ENCODE measurements at places on chromosomes 4 and X.

DNA sequence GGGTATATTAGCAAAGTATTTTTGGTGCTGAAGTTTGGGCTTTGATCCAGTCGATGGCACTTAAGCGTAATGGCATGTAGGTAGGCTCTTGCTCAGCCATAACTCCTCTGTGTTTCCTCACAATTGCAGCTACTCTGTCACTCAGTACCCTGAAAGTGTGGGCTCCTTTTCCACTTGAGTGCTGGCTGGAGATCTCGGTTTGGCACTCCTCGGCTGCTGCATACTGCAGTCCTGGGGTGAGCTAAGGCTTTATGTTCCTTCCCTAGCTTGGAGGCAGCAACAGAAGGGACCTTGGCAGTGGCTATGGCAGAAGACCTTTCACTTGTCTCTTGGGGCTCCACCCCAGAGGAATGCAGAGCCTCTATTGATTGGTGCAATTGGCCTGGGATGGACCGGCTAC, 106.7 kb upstream of the GRXCR1 start:
- no peak for DNase-seq

GRCh38 chr4:26028793-26029567, 115.0 kb downstream of the SMIM20 start:
- no peak for DNase-seq

DNA sequence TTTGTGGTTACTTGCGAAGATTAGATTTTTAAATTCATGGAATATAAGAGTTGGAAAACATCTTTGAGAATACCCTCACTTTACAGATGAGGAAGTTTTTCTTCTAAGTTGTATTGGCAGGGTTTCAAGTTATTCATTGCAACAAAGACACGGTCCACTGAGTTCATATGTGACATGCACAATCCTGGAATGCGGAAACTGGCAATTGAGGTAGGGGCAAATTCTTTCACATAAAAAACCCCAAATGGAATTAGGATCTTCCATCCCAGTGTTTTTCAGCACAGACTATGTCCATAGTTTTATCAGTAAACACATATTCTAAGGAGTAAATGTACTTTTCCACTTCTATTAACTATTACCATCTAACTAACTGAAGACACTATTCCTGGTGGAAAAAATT, 81.8 kb upstream of the NAP1L5 start:
- no peak for DNase-seq

DNA sequence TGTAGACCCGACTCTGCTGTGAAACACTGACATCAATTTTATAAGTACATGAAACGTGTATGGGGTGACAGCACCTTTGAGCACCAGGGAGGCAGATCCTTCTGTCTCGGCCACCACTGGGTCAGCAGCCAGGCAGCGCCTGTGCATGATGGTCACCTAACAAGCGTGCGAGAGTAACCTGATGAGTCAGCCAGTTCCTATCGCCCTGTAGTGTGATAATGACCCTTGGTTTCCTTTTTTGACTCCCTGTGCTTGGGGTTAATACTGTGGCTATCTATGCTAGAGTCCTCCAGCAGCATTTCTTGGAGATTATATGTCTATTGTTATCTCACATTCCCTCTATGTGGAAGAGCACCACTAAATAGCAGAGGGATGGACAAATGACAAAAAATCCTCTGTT, 101.6 kb downstream of the NPNT start:
- DNase-seq, result no peak

DNA sequence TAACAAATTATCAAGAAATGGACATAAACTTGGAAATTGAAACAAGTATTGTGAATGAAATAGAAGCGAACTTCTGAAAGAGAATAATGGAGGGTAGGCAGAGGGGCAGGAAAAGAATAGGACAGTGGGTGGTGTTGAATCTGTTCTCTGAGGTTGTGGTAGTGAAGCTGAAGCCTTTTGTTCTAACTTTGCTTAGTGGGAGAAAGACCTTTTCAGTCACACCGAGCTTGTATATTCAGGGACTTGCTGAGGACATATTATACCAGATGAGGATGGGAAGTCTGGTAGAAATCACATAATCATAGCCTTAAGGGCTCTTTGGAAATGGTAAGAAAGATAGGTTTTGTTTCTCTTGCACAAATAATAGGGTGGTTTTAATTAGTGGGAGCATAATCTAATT, 115.4 kb upstream of the NDST4 start:
- no peak for DNase-seq

GRCh38 chr4:108943976-108944591, 181.2 kb upstream of the ETNPPL start:
- no peak for DNase-seq

- no peak for DNase-seq
These were observed 45.5 kb downstream of the NFKB1 start for GRCh38 chr4:102546635-102547034.

DNA sequence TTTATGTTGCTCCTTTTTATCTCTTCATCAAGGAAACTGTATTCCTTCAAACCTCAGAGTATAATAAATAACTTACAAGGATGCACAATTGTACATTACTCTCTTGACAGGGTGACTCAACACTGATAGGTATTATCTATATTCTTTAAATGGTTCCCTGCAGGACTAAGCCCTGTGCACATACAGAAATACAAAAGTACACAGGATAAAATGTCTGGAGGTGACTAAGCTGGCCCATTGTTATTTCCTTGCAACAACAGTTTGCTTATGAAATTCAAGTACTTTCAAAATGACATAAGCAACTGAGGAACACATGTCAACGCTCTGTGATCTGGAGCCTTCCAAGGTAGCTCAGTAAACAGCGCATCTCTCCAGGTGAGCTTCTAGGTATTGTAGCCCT, 83.8 kb upstream of the RPL34 start:
- DNase-seq, result no peak

GRCh38 chrX:112085149-112085548, 2.6 kb upstream of the TRPC5 start:
- DNase-seq, result no peak

- no peak for DNase-seq
These were observed 674 bp upstream of the IL15 start for GRCh38 chr4:141635736-141636081.

GRCh38 chr4:53589511-53589910, 1.8 kb downstream of the LNX1 start:
- DNase-seq, result no peak
